ENCODE measurements at places on chromosomes 1 and 21.
A peak's percentile ranks its signal among the peaks of the same experiment; 100 is the strongest.

GRCh38 chr21:44487831-44488230, 32.5 kb downstream of the LRRC3 start:
- DNase-seq: no peak

DNA sequence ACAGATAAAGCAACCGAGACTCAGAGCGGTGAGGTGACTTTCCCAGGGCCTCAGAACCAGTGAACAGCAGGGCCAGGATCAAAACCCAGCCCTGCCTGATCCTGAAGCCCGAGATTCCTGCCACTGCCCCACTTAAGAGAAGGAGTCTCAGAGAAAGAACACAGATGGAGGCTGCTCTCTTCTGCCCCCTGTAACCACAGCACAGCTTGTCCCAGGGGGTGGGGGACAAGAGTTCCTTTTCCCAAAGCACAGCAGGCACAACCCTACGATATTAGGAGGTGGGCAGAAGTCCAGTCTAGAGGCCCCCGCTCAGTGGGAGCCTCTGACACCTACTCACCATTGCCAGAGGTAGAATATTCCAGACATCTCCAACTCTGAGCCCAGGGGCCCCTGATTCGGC, 24.0 kb upstream of the VWA5B1 start:
- DNase-seq: no peak

- peak; percentile 3 for DNase-seq
Measured at GRCh38 chr1:207698822-207699483, 52.9 kb upstream of the CD46 start.

DNA sequence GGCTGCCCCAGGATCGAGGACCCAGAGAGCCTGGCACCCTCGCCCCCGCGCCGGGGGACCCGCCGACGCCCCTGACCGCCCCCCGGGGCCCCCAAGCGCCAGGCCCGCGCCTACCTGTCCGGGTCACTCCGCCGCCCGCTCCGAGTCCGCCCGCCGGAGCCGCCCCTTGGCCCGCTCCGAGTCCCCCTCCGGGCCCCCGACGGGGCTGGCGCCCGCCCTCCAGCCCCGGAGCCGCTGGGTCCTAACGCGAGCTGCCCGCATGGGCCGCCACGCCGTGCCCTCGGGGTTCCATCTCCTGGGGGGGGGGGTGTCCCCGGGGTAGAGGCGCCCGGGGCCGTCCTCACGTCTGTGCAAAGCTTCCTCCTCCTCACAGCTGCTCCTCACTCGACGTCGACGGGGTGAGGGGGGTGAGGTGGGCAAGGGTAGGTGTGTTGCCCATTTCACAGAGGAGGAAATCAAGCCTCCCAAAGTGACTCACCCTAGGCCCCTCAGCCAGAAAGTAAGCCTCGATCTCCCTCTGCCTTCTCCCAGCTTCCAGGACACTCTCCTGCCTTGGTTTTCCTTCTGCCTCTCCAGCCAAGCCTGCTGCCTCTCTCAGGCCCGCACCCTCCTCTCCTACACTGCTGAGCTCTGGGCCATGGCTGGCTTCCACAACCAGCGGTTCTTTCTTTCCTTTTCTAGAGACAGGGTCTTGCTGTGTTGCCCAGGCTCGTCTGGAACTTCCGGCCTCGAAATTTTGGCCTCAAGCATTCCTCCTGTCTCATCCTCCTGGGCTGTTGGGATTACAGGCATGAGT, at the start of gene MFAP2:
MFAP2 (minus strand) TSS at position 148 of the 796 bp plus-strand sequence. CDS start 2,347 bp downstream, outside the sequence.
- DNase-seq: no peak

Measured in activated T-cell treated with anti-CD3 and anti-CD28 coated beads for 1 hour (primary cell).